Activated naive CD8-positive, alpha-beta T cell treated with anti-CD3 and anti-CD28 coated beads for 36 hours (primary cell): ENCODE measurements at places on chromosomes 16 and 17.

DNA sequence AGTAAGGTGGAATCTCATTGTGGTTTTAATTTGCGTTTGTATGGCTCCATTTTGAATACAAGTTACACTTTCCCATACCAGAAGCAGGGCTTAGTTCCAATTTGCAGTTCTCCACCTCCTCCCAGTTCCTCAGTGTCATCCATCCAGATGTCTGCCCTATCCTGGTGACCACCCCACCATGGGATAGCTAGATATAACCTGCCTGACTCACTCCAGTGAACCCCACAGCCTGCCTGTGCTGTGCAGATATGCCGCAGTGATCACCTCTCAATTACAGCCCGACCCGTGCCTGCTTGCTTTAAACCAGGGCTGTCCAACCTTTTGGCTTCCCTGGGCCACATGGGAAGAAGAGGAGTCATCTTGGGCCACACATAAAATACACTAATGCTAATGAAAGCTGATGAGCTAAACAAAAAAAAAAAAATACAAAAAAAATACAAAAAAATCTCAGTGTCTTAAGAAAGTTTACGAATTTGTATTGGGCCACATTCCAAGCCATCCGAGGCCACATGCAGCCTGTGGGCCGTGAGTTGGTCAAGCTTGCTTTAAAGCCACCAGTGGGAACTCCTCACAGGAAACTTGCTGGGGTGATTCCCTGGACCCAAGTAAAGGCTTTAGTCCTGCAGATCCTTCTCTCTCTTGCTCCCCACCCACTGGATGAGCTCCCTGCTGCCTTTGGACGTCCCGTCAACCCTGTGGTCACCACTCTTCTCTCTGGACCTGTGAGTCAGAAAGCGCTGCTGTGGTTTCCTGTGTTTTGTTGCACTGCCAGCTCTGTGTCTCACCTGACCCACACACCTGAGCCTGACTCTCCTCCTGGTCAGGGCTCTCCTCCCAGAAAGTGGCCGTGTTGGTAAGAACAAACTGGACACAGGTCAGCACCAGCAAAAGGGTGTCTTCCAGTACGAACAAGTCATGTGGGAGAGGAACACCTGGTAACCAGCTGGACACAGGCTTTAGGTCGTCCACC lies 83.0 kb downstream of the EMP2 start:
- no peak overlapping the region for H3K27ac ChIP-seq
- no peak overlapping the region for H3K4me3 ChIP-seq
- H3K36me3 ChIP-seq: peaks cover 3% of the 10 kb centered on the region

DNA sequence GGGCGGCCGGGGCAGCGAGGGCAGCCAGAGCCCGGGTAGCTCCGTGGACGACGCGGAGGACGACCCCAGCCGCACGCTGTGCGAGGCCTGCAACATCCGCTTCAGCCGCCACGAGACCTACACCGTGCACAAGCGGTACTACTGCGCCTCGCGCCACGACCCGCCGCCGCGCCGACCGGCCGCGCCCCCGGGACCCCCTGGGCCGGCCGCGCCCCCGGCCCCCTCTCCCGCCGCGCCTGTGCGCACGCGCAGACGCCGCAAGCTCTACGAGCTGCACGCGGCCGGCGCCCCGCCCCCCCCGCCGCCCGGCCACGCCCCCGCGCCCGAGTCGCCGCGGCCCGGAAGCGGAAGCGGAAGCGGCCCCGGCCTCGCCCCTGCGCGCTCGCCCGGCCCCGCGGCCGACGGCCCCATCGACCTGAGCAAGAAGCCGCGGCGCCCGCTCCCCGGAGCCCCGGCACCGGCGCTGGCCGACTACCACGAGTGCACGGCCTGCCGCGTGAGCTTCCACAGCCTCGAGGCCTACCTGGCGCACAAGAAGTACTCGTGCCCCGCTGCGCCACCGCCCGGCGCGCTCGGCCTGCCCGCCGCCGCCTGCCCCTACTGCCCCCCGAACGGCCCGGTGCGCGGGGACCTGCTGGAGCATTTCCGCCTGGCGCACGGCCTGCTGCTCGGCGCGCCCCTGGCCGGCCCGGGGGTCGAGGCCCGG lies 36.1 kb upstream of the ZC3H18 start:
- H3K4me1 ChIP-seq: peaks cover 9% of the 10 kb centered on the region
- no peak overlapping the region for H3K27ac ChIP-seq
- peaks cover 3% of the 10 kb centered on the region for H3K36me3 ChIP-seq
- no peaks in the 10 kb centered on the region for H3K27me3 ChIP-seq
- peak; percentile 85 for DNase-seq

GRCh38 chr16:24116046-24116776 lies 139.9 kb upstream of the CACNG3 start:
- no peak overlapping the region for H3K4me3 ChIP-seq
- H3K27ac ChIP-seq: no peak overlapping the region
- DNase-seq: no peak
- H3K4me1 ChIP-seq: no peaks in the 10 kb centered on the region

DNA sequence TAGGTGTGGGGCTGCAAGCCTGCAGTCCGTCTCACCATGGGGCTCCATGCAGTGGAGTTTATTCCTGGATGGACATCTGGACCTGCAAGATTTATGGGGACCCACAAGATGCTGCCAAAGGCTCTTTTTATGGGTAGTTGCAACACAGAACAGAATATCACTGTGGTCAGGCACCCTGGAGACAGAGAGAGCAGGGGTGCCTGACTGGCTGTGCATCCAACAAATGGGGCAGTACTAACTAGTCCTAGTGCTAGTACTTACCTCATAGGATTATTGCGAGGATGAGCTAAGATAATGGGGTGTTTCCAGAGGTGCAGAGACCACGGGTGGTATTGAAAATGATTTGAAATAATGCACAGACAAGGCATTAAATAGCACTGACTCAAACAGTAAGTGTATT lies 42.4 kb upstream of the MMP2 start:
- H3K4me3 ChIP-seq: no peak overlapping the region
- no peaks in the 10 kb centered on the region for H3K36me3 ChIP-seq
- no peaks in the 10 kb centered on the region for H3K4me1 ChIP-seq
- peaks cover 14% of the 10 kb centered on the region for H3K27me3 ChIP-seq
- DNase-seq: no peak
- no peak overlapping the region for H3K27ac ChIP-seq

DNA sequence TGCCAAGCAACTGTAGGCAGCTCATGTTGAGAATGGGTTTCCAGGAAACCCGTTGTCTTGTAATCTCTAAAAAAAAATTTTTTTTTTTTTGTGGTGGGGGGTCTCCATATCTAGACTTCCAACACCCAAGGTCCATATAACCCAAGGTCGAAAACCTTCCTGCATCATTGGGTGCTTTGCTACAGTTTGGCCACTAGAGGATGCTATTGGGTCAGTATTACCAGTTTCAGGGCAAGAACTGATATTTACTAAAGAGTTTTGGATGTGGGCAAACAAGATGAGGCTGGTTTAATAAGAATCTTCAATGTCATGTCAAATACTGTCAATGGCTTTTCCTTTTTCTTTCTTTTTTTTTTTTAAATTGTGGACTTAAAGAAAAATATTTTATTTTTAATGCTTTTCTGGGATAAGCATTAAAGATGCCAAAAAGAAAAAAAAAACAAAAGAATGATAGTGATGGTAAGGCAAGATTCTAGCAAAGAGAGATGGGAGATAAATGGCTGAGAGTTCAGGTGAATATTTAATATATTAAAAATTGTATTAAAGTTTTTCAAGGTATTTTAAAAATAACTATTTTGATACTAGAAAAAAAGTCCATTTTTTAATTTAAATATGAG lies 62.2 kb downstream of the DHRS7C start:
- no peak for DNase-seq
- H3K27ac ChIP-seq: no peak overlapping the region
- peaks cover 6% of the 10 kb centered on the region for H3K27me3 ChIP-seq
- H3K36me3 ChIP-seq: no peaks in the 10 kb centered on the region
- no peaks in the 10 kb centered on the region for H3K4me1 ChIP-seq

DNA sequence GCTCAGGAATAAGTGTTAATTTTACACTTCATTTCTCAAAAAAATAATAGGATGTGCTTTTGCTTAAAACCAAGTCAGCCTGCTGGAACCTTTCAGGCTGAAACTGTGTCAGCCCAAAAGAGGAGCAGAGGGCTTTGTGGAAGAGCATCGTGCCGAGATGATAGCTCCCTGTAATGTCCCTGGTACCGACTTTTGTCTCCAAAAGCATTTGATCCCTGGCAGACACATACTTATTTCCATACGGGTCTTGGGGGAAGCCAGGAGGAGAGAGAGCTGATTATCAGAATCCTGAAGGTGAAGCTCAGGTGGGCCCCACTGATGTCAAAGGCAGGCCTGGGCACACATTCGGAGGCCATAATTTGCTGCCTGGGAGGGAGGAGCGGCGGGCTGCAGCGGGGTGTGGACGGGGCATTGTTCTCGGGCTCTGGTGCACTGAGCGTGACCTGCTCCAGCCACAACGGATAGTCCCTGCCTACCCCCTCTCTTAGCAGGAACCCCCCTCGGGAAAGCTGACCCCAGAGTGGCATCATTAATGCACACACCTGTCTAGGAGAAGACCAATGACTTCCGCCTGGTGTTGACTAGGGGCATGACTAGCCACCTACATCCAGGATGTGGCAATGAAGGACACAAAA lies 155.9 kb downstream of the C16orf78 start:
- H3K27me3 ChIP-seq: no peaks in the 10 kb centered on the region
- no peak overlapping the region for H3K4me3 ChIP-seq
- no peak for DNase-seq
- H3K4me1 ChIP-seq: peaks cover 13% of the 10 kb centered on the region
- H3K36me3 ChIP-seq: no peaks in the 10 kb centered on the region

DNA sequence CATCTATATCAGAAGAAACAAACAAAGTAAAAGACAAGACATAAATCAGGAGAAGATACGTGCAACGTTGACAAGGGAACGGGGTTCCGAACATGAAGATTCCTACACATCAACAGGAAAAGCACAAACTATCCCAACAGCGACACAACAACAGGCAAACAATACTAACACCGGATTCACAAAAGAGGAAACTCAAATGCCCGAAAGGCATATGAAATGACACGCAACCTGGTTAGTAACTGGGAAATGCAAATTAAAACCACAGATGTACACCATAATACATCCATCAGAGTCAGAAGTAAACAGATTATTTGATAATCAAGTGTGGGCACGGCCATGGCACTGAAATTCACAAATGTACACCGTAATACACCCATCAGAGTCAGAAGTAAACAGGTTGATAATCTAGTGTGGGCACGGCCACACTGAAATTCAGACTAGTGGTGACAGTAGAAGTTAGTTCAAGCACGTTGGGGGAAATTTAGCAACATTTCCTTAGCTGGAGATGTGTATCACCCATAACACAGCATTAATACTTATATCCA lies 171.9 kb upstream of the RPH3AL start:
- H3K4me3 ChIP-seq: no peak overlapping the region
- H3K27me3 ChIP-seq: no peaks in the 10 kb centered on the region
- DNase-seq: no peak
- peaks cover 18% of the 10 kb centered on the region for H3K36me3 ChIP-seq

- peaks cover 9% of the 10 kb centered on the region for H3K4me1 ChIP-seq
- H3K27me3 ChIP-seq: peaks cover 6% of the 10 kb centered on the region
- peak overlapping the region; percentile 42 for H3K4me3 ChIP-seq
- H3K27ac ChIP-seq: peak overlapping the region; percentile 57
- no peaks in the 10 kb centered on the region for H3K36me3 ChIP-seq
- DNase-seq: no peak
Observed at GRCh38 chr16:89616623-89617022, 3.2 kb downstream of the DPEP1 start.

GRCh38 chr17:47884905-47885730 lies 10.9 kb upstream of the SP2 start:
- peaks cover 20% of the 10 kb centered on the region for H3K4me1 ChIP-seq
- no peak overlapping the region for H3K4me3 ChIP-seq
- H3K27ac ChIP-seq: no peak overlapping the region
- DNase-seq: no peak
- peaks cover 1% of the 10 kb centered on the region for H3K36me3 ChIP-seq
- no peaks in the 10 kb centered on the region for H3K27me3 ChIP-seq

- H3K4me1 ChIP-seq: peaks cover 23% of the 10 kb centered on the region
- H3K27me3 ChIP-seq: no peaks in the 10 kb centered on the region
- peak overlapping the region; percentile 87 for H3K27ac ChIP-seq
- no peaks in the 10 kb centered on the region for H3K36me3 ChIP-seq
Observed at GRCh38 chr16:56966093-56966475, 4.3 kb downstream of the CETP start.

DNA sequence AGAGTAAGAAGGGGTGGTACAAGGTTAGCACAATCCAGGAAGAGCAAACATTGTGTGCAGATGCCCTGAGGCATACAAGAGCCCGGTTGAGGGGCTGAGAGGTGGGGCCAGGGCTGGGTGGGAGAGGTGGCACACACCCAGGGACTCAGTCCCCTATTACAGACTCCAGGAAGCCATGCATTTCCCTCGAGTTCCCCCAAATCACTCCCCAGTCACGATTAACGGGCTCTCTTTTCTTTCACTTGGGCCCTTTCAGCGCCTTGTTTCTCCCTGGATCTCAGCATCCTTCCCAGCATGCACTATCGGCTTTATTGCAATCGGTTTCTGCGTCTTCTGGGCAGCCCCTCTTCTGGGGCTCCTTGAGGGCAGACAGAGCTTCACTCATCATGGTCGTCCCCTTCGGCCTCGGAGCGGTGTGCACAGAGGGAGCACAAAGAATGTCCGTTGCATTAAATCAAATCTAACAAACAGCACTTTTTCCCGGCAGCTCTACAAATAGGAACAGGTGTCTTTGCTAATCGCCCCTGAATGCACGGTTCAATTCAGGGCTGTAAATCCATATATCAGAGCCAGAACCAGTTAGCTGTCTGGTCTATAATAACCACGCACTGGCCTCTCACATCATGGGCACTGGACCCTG lies 184.6 kb upstream of the HSBP1 start:
- no peaks in the 10 kb centered on the region for H3K27me3 ChIP-seq
- no peaks in the 10 kb centered on the region for H3K36me3 ChIP-seq
- H3K4me3 ChIP-seq: no peak overlapping the region
- H3K4me1 ChIP-seq: no peaks in the 10 kb centered on the region
- no peak for DNase-seq

- H3K4me1 ChIP-seq: peaks cover 46% of the 10 kb centered on the region
- H3K27me3 ChIP-seq: peaks cover 4% of the 10 kb centered on the region
- DNase-seq: no peak
- H3K4me3 ChIP-seq: peak overlapping the region; percentile 50
- H3K36me3 ChIP-seq: peaks cover 14% of the 10 kb centered on the region
Observed at GRCh38 chr17:38733982-38734973, 4.1 kb downstream of the CISD3 start.

GRCh38 chr17:57144567-57144966 lies 59.5 kb downstream of the AKAP1 start:
- no peaks in the 10 kb centered on the region for H3K4me1 ChIP-seq
- H3K27ac ChIP-seq: no peak overlapping the region
- no peaks in the 10 kb centered on the region for H3K36me3 ChIP-seq
- H3K4me3 ChIP-seq: no peak overlapping the region
